ENCODE measurements at places on chromosomes 6 and 20. TPM values are rescaled to one million over a fixed set of nuclear protein-coding genes. Genes with fewer than 3 reads are reported as not detected.

Gene CABLES2
- total RNA-seq = 12.0 TPM

Gene FAM209B
- total RNA-seq = 0.47 TPM

Gene CDH26
- 1.3 TPM for total RNA-seq

Gene ARFGEF3
- 2.0 TPM for total RNA-seq

DNA sequence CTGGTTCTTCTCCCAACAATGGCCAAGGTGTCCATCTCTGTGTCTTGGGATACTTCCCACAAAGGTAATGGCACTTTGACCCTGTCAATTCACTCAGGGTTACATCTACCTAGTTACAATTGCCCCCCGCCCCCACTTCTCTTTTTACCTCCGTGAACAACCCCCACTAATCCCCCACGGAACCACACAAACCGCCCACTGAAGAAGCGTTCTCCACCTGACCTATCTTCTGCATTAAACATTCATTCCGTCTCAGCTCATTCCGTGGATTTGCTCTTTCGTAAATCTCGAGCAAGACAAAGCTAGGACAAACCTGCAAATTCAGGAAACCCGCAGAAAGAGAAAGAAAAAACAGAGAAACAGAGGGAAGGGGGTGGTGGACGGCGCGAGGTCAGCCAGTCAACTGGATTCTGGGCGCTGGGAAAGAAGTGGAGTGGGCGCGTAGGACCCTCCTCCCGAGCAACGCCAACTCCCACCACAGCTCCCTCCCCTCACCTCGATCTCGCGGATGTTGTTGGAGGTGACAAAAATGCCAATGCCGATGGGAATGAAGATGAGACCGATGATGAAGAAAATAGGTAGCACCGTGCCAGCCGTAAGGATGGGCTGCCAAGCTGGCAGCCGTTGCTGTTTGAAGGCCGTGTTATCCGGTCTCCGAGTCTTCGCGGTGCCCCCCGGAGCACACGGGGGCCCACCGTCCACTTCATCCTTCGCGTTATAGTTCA, 523 bp downstream of the TMEM30A start:
- H3K27ac ChIP-seq = peak overlapping the region; percentile 92
- no peaks in the 10 kb centered on the region for H3K27me3 ChIP-seq
- H3K4me3 ChIP-seq = peak overlapping the region; percentile 92
- H3K36me3 ChIP-seq = peaks cover 5% of the 10 kb centered on the region
- DNase-seq = no peak

- no peak for DNase-seq
- no peaks in the 10 kb centered on the region for H3K27me3 ChIP-seq
- peak overlapping the region; percentile 35 for H3K4me3 ChIP-seq
- H3K4me1 ChIP-seq = peaks cover 35% of the 10 kb centered on the region
- H3K36me3 ChIP-seq = no peaks in the 10 kb centered on the region
Observed at GRCh38 chr20:53865901-53866793, 204.2 kb downstream of the BCAS1 start.

DNA sequence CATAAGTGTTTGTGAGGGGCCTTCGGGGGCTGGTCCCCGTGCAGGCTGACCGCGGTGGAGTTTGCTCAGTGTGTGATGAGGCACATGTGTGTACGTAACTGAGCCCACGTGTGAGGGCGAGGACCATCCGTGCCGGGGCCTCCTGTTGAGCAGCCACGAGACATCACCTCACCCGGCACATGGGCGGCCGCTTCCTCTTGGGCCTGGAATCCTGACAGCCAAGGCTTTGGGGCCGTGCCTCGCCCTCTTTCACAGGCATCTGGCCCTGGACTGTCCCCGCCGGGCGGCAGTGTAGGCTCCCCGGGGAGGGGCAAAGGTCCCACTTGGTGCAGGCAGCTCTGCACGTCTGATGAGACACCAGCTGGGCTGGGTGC, 202.3 kb downstream of the DLL1 start:
- no peaks in the 10 kb centered on the region for H3K36me3 ChIP-seq
- no peak overlapping the region for H3K4me3 ChIP-seq
- no peaks in the 10 kb centered on the region for H3K27me3 ChIP-seq
- no peak overlapping the region for H3K27ac ChIP-seq

DNA sequence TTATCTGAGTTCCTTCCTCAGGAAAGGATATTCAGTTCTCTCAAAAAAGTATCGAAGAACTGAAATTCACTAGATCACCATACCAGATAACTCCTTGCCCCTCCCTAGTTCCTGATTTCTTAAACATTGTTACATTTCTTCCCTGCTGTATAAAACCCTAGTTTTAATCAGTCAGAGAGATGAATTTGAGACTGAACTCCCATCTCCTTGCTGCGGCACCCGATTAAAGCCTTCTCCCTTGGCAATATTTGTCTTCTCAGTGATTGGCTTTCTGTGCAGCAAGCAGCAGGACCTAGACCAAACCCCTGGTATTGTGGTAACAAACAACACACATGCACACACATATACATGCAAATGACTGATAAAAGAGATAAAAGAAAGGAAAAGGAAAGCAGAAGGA, 1364.6 kb upstream of the GJE1 start:
- peaks cover 6% of the 10 kb centered on the region for H3K4me1 ChIP-seq
- H3K27ac ChIP-seq = no peak overlapping the region
- H3K27me3 ChIP-seq = no peaks in the 10 kb centered on the region
- no peak overlapping the region for H3K4me3 ChIP-seq
- no peaks in the 10 kb centered on the region for H3K36me3 ChIP-seq

DNA sequence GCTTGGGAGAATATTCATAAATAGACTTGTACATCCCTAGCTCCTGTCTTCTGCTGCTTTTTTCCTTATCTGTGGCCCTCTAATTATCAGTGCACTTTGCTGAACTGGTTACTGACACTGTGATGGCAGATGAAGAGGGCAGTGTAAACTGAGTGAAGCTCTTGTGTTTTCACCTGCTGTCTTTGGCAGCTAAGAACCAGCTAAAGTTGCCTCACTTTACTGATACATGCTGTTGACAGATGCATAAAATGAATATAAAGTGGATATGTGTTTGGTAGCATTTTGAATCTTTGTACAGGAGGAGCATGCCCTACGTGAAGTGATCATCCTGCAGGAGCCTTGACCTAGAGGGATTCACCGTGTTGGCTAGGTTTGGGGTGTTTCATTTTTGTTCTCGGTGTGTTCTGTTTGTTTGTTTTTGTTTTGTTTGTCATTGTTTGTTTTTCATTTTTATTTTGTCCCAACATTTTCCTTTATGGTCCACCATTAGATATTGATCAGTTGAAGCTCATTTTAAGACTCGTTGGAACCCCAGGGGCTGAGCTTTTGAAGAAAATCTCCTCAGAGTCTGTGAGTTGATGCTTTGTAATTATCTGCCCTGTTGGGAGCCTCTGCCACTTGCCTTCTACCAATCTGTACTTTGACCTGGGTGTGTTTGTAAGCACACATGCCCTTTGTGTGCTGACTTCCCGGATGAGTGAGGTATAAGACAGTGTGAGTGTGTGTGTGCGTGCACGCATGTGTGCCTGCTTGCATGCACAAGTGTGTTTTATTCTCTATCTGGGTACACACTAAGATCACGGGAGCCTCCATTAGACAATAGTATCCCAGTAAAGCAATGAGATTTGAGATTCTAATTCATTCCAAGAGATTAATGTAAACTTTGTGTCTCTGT, 34.6 kb upstream of the MAPK13 start:
- H3K36me3 ChIP-seq = peaks cover 16% of the 10 kb centered on the region
- H3K4me3 ChIP-seq = no peak overlapping the region
- no peak for DNase-seq

GRCh38 chr20:64191002-64191401, 26.8 kb downstream of the MYT1 start:
- no peak overlapping the region for H3K4me3 ChIP-seq
- H3K36me3 ChIP-seq = no peaks in the 10 kb centered on the region
- no peak overlapping the region for H3K27ac ChIP-seq
- H3K4me1 ChIP-seq = peaks cover 12% of the 10 kb centered on the region
- H3K27me3 ChIP-seq = peaks cover 49% of the 10 kb centered on the region

DNA sequence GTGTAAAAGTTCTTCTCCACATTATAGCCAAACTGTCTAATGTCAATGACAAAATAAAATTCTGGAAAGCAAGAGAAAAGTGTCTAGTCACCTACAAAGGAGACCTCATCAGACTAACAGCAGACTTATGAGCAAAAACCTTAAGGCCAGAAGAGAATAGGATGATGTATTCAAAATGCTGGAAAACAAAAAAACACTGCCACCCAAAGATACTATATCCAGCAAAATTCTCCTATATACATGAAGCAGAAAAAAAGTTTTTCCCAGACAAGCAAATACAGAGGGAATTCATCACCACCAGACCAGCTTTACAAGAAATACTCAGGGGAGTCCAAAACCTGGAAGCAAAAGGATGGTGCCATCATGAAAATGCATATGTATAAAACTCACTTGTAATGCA, 755.6 kb upstream of the CITED2 start:
- no peak for DNase-seq
- no peaks in the 10 kb centered on the region for H3K4me1 ChIP-seq
- no peaks in the 10 kb centered on the region for H3K27me3 ChIP-seq
- no peak overlapping the region for H3K4me3 ChIP-seq
- H3K36me3 ChIP-seq = peaks cover 5% of the 10 kb centered on the region

DNA sequence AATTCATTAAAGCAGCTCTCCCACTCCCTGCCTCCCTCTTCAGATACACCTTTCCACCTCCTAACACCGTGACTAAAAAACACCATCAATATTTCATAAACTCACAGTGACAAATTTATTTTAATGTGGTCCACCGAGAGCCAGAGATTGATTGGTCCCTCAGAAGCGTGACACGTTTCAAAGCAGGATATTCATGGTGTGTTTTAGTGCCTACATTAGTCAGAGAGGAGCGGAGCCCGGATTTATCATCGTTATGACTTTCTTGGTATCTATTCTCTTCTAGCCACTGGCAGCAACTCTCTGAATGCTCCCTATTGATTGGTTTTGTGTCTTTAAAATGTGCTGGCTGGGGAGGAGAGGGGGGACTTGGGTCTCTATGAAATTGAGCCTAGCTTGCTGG, 265.3 kb downstream of the DHX35 start:
- no peaks in the 10 kb centered on the region for H3K4me1 ChIP-seq
- H3K27me3 ChIP-seq = peaks cover 58% of the 10 kb centered on the region
- DNase-seq = no peak
- H3K36me3 ChIP-seq = no peaks in the 10 kb centered on the region
- H3K4me3 ChIP-seq = no peak overlapping the region

GRCh38 chr20:4795394-4795793, 73.7 kb downstream of the PRND start:
- H3K27me3 ChIP-seq = no peaks in the 10 kb centered on the region
- no peak for DNase-seq
- H3K27ac ChIP-seq = no peak overlapping the region
- H3K36me3 ChIP-seq = peaks cover 22% of the 10 kb centered on the region
- no peaks in the 10 kb centered on the region for H3K4me1 ChIP-seq
- H3K4me3 ChIP-seq = no peak overlapping the region

Data from left ventricle myocardium inferior (tissue), 1 donor.